Right ventricle myocardium superior (tissue), 1 donor: ENCODE measurements at places on chromosomes 6 and 20. TPM values are rescaled to one million over a fixed set of nuclear protein-coding genes. Genes with fewer than 3 reads are reported as not detected.

GRCh38 chr20:10898552-10898951 lies 224.8 kb upstream of the JAG1 start:
- no peak for DNase-seq

The ADGB gene
- not detected for total RNA-seq

DNA sequence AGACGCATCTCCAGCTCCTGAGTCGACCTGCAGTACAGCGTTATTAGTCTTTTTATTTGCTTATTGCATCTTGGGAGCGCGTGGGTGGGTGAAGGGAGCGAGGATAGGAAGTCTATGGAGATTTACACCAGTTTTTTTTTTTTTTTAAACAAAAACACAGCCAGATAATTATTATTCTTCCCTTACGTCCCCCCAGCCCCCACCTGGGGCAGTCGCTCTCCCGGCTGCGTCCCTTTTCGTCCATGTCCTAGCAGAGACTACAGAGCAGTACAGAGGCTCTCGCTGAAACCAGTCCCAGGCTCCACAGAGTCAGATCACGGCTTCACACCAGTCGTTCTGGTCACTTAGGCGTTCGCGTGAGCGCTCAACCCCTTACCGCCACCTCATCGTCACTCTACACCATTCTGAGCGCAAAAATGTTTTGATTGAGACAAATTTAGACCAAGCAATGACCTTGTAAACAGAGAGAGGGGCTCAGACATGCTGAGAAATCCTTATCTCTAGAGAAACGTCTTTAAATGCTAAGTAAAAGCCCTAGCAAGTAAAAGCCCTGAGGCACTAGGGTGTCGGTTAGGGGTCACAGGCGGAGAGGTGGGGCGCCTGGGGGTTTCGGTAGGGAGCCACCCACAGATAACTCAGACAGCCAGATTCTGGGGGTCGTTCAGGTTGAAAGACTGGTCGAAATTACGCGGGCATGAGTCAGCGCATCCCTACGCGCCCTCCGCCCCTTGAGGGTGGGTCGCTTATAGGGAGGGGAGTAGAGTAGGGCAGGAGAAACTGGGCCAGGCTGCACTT lies 975 bp upstream of the PPT2 start:
- peak; percentile 42 for DNase-seq

The CRISP2 gene
- total RNA-seq = not detected
